ENCODE measurements at places on chromosomes 5 and 9. TPM values are rescaled to one million over a fixed set of nuclear protein-coding genes. Genes with fewer than 3 reads are reported as not detected.

The HSD17B4 gene
- 204 TPM for total RNA-seq

GRCh38 chr5:24681106-24681505, 36.3 kb upstream of the CDH10 start:
- DNase-seq = no peak

The CDX1 gene
- 5.0 TPM for total RNA-seq

DNA sequence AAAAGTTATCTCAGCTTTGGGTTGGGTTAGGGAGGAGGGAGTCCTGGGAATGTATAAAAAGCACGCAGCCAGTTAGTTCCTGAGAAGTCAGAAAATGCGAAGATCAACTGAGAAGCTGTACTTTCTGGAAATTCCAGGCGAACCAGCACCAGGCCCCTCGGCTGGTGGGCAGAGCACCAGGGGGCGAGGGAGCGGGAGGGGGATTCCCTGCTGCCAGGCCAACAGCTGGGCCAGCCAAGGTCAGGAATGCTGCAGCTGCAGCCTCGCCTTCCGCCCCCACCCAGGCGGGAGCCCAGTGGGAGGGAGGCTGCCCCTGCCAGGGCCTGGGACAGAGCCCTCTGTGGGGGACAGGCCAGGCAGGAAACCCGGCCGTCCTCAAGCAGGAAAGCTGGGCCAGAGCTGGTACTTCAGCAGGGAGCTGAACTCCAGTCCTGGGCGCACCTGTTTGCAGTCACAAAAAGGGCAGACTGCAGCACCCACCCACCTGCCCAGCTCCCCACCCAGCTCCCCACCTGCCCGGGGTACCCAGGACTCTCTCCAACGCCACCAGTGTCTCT, 35.5 kb downstream of the VAV2 start:
- no peak for DNase-seq

The GARNL3 gene
- total RNA-seq = 11.1 TPM

DNA sequence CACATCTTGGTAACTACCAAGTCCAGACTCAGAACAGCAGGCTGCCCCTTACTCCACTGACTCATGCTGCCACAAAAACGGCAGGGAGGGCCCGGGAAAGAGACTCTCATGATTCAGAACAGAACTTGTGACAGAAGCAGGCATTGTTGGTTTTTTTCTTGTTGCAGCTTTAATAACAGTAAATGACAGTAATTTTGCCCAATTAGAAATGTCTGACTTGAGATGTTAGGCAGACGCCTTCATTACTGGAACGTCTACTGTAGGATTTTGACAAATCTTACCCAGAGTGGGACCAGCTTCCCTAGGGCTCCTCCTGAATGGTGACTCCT, 77.9 kb downstream of the SEMA5A start:
- DNase-seq = no peak

DNA sequence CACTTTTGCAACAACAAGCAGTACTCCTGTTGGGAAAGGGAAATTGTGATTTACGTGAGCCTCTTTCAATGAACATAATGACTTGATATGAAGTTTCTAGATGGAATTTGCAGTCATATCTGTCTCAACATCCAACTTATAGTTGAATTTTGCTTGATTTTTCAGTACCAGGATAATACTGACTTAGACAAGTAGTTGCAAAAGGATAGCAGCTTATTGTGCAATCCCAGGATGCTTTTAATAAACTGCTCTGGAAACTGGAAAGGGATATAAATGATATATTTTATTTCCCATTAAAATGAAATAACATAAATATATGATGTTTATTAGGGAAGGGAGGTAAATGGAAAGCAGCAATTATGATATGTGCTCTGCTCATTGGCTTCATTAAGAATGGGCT, 174.4 kb upstream of the RGMB start:
- DNase-seq = no peak

The KCNIP1 gene
- 5.3 TPM for total RNA-seq

- DNase-seq = no peak
Measured at GRCh38 chr5:11415751-11416150, 488.5 kb downstream of the CTNND2 start.
